Posterior vena cava (tissue), 2 donors: ENCODE measurements at places on chromosomes 16 and 17. TPM values are rescaled to one million over a fixed set of nuclear protein-coding genes. Genes with fewer than 3 reads are reported as not detected.
A peak's percentile ranks its signal among the peaks of the same experiment; 100 is the strongest.

GRCh38 chr17:19275457-19276127 is 38.4 kb downstream of the EPN2 start:
- DNase-seq, result peak; percentile 62

GRCh38 chr16:81586977-81587625 is 142.5 kb downstream of the CMIP start:
- DNase-seq, result no peak

DNA sequence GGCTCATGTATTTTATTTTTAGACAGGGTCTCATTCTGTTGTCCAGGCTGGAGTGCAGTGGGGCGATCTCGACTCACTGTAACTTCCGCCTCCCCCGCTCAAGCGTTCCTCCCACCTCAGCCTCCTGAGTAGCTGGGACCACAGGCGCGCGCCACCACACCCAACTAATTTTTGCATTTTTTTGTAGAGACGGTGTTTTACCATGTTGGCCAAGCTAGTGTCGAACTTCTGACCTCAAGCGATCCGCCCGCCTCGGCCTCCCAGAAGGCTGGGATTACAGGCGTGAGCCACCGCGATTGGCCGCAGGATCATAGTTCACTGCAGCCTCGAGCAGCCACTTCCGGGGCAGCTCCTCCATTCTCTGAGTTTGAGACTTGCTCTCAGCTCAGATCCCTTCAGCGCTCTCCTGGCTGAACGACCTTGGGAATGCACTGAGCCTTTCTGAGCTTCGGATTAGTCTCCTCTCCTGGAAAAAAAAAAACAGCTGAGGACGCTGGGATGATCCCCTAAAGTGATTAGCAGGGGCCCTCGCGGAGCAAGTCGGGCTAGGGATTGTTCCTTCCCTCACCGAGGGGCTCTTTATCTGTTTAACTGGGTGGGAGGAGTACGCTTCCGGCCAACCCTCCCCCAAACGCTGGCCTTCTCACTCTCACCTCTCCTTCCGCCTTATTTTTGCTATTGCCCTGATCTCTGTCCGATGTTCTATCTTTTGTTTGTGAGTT is 1.1 kb upstream of the PKMYT1 start:
- no peak for DNase-seq

DNA sequence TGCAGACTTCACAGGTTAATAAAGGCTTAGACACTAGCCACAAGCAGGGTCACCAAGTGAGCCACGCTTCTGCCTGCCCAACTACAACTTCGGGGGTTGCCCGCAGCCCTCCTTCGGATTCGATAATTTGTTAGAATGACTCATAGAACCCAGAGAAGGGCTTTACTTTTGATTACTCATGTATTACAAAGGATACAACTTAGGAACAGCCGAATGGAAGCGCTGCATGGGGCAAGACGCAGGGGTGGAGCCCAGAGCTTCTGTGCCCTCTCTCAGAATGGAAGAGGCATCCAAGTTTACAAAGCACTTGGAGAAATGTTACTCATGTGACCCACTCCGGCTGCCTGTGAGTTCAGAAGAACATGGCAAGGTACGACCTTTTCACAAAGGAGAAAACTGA is 7.5 kb upstream of the CDH5 start:
- no peak for DNase-seq

DNA sequence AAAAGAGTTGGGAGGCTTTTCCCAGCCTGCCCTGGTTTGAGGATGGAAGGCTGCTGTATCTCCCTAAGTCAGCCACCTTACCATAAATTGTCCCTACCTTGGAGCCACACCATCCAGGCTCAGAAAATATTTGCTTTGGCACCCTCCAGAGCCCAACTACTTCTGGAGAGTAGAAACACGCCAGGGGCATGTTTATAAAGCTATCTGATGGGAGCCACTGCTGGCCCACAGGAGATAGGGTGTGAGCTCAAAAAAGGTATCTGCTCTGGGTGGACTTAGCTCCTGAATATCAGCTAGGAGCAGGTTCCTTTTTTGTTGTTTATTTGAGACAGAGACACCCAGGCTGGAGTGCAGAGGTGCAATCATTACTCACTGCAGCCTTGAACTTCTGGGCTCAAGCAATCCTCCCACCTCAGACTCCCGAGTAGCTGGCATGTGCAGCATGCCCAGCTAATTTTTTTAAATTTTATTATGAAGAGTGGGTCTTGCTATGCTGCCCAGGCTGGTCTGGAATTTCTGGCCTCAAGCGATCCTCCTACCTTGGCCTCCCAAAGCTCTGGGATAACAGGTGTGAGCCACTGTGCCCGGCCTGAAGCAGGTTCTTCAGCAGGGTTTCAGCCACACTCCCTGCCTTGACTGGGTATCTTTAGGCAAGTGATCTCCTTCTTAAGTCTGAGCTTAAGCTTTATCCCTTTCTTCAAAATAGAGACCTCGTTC is 147.1 kb downstream of the SALL1 start:
- DNase-seq, result no peak

- peak; percentile 87 for DNase-seq
Measured at GRCh38 chr17:9899280-9900043, 5.6 kb downstream of the RCVRN start.

DNA sequence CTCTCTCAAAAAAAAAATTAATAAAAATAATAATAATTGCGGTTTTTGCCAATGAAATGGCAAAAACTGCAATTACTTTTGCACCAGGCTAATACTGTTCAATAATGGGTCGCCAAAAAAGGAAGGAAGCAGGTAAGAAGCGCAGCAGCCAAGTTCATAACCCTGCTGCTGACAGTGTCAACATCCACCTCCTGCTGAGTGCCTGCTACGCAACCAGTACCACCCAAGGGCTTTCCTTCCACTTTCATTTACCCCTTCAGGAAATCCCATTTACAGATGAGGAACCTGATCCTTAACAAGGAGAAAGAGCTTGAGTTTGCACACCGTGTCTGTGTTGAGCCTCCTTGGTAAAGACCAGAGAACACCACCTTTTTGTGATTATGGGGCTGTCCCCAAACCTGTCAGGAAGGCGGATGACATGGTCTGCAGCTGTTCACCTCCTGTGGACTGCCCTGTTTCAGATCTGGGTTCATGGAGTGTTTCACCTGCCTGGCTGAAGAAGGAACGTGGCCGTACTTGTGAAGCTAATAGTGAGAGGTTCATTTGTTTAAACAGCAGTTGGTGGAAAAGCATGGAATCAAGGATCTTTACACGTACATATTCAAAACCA is 378.0 kb downstream of the SLC39A11 start:
- peak; percentile 16 for DNase-seq

- DNase-seq, result peak; percentile 13
Measured at GRCh38 chr16:10660950-10661635, 33.6 kb downstream of the TEKT5 start.

DNA sequence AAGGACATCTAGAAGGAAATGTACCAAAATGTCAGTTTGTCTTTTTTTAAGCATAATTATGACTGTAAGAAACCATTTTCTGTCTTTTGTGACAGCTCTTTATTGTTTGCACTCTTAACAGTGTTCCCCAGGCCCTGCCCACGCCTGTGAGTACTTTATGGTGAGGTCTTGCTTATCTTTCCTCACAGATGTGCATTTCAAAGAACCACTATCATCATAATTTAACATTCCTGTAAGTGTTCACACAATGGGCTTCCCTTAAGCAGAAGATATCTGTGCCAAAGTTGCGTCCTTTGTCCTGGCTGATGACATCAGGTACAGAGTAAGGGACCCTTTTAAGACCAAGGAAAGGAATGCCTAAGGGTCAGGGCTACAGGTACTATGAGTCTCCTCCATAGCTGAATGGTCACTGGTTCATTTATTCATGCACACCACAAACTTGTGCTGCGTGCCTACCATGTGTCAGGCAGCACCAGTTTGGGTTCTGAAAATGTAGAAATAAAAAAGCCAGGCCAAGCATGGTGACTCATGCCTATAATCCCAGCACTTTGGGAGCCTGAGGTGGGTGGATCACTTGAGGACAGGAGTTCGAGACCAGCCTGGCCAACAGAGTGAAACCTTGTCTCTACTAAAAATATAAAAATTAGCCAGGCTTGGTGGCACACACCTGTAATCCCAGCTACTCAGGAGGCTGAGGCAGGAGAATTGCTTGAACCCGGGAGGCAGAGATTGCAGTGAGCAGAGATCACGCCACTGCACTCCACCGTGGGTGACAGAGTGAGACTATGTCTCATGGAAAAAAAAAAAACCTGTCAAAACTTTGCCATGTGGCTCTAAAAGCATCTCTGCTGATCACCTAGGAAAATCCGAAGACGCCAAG is 55.4 kb upstream of the NLK start:
- no peak for DNase-seq

- peak; percentile 96 for DNase-seq
Measured at GRCh38 chr16:89505204-89506112, 2.7 kb upstream of the SPG7 start.

DNA sequence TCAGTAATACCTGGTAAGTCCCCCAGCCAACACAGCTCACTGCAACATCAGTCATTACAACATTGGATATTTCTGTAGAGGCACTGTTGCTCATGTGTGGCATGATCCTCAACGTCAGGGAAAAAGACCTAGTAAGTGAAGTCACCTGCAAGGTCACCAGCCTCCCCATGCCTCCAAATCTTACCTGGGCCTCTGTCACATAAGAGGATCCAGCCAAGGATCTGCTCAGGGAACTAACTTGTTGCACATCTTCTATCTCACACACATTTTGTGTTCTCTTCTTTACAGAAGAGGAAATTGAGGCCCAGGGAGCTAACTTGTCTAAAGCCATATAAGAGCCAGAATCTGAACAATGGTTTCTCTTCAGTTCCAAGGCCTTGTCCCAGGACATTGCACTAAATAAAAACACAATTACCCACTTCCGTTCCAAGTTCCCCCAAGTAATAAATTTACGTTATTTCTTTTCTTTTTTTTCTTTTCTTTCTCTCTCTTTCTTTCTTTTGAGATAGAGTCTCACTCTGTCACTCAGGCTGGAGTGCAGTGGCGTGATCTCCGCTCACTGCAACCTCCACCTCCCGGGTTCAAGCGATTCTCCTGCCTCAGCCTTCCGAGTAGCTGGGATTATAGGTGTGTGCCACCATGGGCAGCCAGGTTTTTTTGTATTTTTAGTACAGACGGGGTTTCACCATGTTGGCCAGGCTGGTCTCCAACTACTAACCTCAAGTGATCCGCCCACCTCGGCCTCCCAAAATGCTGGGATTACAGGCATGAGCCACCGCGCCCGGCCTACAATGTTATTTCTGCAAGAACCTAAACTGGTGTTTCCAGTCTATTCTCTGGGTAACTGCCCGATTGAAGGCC is 1.3 kb downstream of the SHMT1 start:
- DNase-seq, result no peak

DNA sequence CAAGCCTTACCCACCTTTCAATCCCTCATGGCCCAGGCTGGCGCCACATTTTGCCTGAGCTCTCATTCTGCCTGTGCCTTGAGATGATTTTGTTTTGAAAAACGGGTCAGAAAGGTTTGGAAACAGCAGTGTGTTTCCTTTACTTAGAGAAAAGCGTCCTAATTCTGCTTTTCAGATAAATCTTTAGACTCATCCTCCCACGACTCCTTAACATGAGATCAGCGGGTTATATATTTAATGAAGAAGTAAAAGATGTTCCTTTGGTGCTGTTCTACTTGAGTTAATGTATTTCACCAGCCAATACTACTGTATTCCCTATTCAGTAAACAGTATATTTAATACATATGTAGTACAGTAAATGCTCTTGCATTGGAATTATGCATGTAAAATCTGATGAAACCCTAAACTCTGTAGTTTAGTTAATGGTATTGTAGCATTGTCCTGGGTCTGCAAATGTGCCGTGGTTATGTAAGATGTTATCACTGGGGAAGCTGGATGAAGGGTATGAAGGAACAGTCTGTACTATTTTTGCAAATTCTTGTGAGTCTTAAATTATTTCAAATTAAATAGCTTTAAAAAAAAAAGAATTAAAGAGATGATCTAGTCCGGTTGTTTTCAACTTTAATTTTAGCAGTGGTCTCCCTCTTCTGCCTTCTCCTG is 199.4 kb upstream of the CACNG5 start:
- no peak for DNase-seq

GRCh38 chr17:82859431-82860403 is 19.9 kb upstream of the ZNF750 start:
- peak; percentile 84 for DNase-seq

DNA sequence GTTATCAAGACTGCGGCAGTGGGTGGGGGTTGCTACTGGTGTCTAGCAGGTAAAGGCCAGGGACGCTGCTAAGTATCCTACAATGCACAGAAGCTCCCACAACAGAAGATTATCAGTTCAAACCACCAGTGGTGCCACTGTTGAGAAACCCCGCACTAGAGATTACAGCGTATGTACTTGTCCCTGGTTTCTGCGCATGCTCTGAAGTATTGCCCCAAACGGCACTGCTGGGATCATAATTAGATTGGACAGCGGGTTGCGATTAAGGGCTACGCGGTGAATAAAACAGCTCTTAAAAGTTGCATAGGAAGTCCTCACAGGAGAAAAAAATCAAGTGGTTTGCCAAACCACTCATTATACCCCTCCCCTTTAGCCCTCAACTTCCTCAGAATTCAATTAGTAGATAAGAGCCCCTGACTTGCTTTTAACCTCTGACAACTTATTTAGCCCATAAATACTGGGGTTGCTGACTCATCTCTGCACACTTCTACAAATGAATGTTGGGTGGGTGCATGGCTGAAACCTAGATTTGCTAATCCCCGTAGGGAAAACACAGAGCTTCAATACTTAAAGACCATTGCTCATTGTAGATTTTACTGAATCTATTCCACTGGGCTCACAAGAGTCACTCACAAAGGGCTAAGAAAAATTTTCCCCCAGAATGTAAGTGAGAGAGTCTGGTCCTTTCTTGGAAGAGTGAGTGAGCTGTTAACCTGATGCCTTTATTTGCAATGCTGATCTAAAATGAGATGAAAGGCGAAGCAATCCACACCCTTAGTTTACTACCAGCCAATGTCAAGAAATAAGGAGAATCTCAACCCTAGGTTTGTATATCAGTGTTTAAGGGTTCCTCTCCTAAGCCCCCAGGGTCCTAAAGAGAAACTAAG is 91.8 kb downstream of the RGS9 start:
- DNase-seq, result no peak

DNA sequence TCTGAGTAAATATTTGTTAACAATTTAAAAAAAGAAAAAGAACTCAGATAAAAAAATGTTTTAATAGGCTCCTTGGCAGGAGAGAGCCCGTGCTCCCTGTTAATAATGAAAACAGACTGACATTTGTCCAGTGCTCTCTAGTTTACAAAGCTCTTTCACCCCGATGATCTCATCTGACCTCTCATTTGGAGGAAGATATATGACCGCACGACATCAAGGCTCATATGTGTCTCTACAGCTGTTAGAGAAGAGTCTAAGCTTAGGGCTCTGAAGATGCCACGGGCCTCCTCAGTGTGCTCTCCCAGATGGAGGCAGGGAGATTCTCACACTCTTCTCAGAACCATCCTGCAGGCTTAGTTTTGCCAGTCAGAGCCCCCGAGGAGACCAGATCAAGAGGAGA is 280.8 kb upstream of the IRX5 start:
- DNase-seq, result no peak

PTX4 gene
- 0.14 TPM for total RNA-seq

ABCA10 gene
- 17.2 TPM for total RNA-seq

ETV4 gene
- 0.48 TPM for total RNA-seq

PRPSAP1 gene
- total RNA-seq, result 34.8 TPM

PRSS33 gene
- not detected for total RNA-seq

PLEKHM1 gene
- 45.3 TPM for total RNA-seq

RHBDF1 gene
- 39.5 TPM for total RNA-seq

KRTAP4-5 gene
- total RNA-seq, result not detected

TNFRSF17 gene
- not detected for total RNA-seq

IRX3 gene
- total RNA-seq, result 2.7 TPM

GCGR gene
- total RNA-seq, result not detected
